NCI-H187 treated with DMSO at 0.1 percent for 48 hours (cell line): ENCODE measurements at places on chromosomes 7 and 10.

- DNase-seq = no peak
Observed at GRCh38 chr7:74475243-74475986, 21.7 kb downstream of the GTF2IRD1 start.

- DNase-seq = no peak
Observed at GRCh38 chr10:17781856-17782255, 27.3 kb upstream of the MRC1 start.

DNA sequence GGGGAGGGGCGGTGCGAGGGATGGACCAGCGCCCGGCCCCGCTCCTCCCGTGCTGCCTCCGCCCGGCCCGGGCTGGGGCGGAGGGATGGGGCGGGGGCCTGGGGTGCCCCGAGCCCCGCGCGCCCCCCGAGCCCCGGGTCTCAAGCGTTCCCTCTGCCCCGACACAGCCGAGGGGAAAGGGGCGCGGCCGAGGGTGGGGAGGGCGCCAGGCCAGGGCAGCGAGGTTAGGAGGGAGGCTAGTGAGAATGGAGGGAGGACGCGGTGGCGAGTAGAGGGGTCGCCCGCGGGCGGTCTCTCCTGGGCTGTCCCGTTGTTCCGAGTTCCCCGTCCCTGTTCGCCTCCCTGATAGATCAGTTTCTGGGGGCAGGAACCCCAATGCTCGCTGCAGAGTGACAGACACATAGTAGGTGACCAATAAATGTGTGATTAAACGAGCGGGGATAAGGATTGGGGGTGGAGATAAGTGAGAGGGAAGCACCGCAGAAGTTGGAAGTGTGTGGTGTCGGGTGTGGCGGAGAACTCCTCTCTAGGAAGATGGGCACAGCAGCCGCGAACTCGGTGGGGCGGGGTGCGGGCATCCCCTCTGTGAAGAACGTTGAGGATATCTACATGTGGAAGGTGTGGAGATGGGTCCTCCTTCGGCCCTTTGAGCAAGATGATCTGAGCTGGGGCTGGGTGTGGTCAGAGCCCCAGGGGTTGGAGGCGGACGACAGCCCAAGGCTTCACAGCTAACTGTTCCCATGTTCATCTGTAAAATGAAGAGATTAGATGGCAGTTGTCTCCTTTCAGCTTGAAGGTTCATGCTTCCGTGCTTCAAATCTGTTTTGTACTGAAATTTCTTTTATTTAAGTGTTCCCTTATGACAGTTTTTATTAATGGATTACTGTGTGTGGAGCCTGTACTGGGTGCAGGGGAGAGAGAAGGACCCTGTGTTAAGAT, 580 bp downstream of the ZNF775 start:
- no peak for DNase-seq

- DNase-seq = no peak
Observed at GRCh38 chr10:119522747-119523426, 19.6 kb downstream of the RGS10 start.

- DNase-seq = no peak
Observed at GRCh38 chr7:4135301-4135700, 546.8 kb upstream of the FOXK1 start.

- DNase-seq = no peak
Observed at GRCh38 chr10:52048051-52048450, 266.0 kb upstream of the DKK1 start.

- DNase-seq = no peak
Observed at GRCh38 chr10:62655337-62655994, 149.1 kb upstream of the ADO start.

DNA sequence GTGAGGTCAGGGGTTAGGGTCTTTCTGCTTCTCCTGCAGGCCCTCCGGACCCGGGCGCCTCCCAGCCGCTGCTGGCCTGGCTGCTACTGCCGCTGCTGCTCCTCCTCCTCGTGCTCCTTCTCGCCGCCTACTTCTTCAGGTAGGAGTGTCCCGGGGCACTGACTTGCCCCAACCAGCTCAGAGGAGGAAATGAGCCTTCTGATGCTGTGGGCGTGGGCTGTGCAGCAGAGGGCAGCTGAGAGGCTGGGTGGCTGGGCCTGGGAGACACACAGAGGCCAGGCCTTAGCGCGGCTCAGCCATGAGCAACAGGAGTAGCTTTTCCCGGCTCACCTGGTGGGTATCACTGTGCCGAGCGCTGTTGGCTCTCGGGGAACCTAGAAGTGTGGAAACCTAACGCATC, 78.9 kb downstream of the MKI67 start:
- no peak for DNase-seq

DNA sequence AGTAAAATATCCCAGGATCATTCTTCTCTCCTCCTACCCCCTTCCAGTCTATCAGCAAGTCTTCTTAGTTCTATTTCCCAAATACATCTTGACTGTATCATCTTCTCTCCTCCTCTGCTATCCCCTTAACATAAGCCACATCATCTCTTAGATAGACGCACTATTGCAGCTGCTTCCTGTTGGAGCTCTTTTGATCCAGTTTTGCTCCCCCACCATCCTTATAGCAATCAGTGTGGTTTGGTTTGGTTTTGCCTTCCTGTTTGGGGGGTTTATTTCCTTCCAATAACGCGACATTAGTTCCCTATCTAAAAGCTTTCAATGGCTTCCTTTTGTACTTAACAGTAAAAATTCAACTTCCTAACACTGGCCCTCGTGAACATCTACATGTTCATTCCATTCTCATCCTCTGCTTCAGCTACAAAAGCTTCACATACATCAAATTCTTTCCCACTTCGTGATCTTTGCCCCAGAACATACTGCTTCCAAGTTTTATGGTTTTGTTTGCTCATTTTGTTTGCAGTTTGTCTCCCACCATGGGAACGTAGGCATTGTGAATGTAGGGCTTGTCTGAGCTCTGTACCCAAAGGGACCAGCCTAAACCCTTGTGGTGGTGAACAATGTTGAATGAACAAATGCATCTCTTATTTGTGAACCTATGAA, 33.7 kb upstream of the PLXDC2 start:
- no peak for DNase-seq

DNA sequence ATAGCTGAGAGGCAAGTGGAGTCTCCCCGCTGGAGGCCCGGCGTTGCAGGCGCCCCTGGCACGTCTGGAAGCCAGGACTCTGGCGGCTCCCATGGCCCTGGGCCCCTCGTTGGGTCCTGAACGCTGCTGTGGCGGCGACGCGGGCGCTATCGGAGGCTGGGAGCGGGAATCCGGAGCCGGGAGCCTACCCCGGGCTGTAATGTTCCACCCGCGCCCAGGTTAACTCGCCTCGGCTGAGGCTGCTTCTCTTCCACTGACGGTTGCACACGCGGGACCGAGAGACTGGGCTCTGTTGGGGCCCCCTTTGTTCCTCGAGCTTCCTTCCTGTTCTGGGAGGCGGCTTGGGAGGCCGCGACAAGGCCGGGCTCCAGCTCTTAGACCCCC, 1.3 kb upstream of the HOXA5 start:
- no peak for DNase-seq
